ENCODE measurements at places on chromosomes 7 and 10. TPM values are rescaled to one million over a fixed set of nuclear protein-coding genes. Genes with fewer than 3 reads are reported as not detected.

DNA sequence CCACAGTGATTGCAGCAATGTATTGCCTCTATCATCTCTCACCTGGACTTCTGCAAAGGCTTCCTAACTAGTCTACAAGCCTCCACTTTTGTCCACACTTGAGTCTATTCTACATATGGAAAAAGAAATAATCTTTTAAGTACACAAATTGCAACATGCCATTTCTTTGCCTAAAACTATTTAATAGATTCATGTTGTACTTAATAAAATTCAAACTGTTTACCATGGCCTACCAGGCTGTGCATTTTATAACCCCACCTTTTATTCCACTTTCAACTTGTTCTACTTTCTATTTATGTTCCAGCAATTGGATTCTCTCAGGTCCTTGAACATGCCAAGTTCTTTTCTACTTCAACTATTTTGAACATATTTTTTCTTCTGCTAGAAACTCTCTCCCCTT, 128.7 kb downstream of the GPR85 start:
- no peaks in the 10 kb centered on the region for H3K36me3 ChIP-seq
- H3K4me3 ChIP-seq, result no peak overlapping the region
- H3K4me1 ChIP-seq, result no peaks in the 10 kb centered on the region

Gene TYW1B
- polyA plus RNA-seq, result 2.8 TPM

- H3K36me3 ChIP-seq, result no peaks in the 10 kb centered on the region
- no peak overlapping the region for H3K4me3 ChIP-seq
- no peak for DNase-seq
- H3K27ac ChIP-seq, result no peak overlapping the region
- no peaks in the 10 kb centered on the region for H3K27me3 ChIP-seq
Observed at GRCh38 chr7:120181499-120181898, 91.5 kb upstream of the KCND2 start.

Gene IQUB
- 0.70 TPM for polyA plus RNA-seq

GRCh38 chr7:116984511-116984910, 31.2 kb downstream of the ST7 start:
- H3K4me1 ChIP-seq, result no peaks in the 10 kb centered on the region
- no peak for DNase-seq
- H3K4me3 ChIP-seq, result no peak overlapping the region
- H3K27me3 ChIP-seq, result no peaks in the 10 kb centered on the region

Gene NPFFR1
- polyA plus RNA-seq, result 0.10 TPM

DNA sequence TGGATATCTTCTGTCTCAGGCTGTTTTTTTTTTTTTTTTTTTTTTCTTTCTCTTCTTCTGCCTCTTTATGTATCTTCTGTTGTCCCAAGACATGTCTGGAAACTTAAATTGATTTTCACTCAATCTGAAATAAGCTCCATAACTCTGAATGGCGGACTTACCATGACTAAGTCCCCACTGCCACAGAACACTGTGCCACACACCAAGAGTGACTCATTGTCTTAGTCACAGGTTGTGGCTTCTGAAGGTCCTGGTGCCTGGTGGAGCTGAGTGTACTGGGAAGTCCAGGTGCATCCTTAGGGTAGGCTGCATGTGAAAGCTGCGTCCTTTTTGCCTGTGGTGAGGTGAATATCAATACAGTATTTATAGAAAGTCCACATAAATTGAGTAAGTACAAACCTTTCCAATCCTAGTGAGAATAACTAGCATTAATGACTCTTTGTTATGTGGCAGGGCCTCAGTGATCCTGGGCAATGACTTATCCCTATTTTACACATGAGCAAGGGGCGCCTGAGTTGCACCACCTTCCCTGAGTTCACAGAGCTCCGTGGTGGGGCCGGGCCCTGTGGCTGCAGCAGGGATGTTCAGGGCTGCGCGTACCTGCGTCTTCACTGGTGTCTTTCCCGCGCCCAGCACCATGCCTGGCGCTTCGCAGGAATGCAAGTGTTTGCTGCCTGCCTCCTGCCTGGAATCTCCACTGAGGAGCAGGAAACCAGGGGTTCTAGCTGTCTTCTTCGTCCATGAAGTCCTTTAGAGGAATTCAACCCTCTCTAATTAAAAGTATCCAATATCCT, 4.3 kb downstream of the PFKP start:
- H3K27me3 ChIP-seq, result no peaks in the 10 kb centered on the region
- H3K27ac ChIP-seq, result no peak overlapping the region
- peaks cover 7% of the 10 kb centered on the region for H3K4me1 ChIP-seq
- DNase-seq, result no peak
- no peak overlapping the region for H3K4me3 ChIP-seq

DNA sequence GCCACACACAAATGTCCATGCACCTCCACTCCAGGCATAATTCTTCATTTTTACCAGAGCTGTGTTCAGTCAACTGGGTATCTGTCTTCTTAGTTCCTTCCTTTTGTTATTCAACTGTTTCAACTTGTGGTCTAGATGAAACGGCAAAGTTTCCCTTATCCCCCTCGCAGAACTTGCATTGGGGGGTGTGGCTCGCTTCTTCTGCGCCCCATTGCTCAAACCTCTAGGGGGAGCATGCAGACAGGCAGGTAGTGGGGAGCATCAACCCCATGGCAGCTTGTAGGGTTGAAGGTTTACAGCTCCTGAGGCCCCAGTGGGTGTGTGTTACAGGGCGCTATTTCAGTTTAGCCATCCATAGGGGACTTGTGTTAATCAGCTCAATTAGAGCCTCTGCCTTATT, 38.3 kb upstream of the COBL start:
- no peaks in the 10 kb centered on the region for H3K27me3 ChIP-seq
- no peak overlapping the region for H3K27ac ChIP-seq
- no peaks in the 10 kb centered on the region for H3K36me3 ChIP-seq
- no peak for DNase-seq
- no peak overlapping the region for H3K4me3 ChIP-seq

DNA sequence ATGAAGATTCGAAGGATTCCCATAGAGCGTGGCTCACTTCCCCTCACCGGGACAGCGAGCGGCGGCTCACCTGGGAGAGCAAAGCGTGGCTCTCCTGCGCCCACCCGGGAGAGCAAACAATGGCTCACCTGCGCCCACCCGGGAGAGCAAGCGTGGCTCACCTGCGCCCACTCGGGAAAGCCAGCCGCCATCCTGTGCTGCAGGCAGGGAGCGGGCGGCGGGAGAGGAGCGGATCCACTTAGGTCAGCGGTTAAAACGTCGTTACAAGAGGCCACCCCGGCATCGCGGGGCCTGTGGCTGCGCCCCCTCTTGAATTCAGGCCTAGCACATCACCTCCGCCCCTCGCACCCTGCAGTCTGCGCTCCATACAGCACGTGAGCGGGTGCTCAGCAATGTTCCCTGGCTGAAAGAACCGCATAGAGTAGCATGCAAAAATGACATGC, 461 bp upstream of the FIGNL1 start:
- H3K27me3 ChIP-seq, result no peaks in the 10 kb centered on the region
- H3K4me3 ChIP-seq, result peak overlapping the region; percentile 52
- H3K27ac ChIP-seq, result peak overlapping the region; percentile 28
- DNase-seq, result peak; percentile 45

GRCh38 chr7:18320971-18321567, 174.5 kb upstream of the HDAC9 start:
- no peaks in the 10 kb centered on the region for H3K27me3 ChIP-seq
- no peak overlapping the region for H3K27ac ChIP-seq
- H3K4me1 ChIP-seq, result no peaks in the 10 kb centered on the region

DNA sequence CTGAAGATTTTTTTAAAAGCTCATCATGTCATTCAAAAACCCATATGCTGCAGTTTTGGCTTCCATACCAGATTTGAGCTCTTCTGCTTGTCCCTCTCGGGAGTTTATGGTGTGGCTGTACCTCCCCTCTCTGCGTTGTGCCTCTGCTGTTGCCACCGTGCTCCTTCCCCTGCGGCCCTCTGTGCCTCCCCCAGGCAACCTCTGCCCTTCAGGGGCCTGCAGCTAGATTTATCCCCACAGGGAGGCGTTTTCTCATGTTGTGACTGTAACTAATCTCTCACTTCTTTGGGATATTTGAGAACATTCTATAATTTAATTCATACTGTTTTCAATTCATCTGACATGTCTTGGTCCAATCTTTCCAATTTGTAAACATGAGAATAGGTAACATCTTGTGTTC, 52.7 kb downstream of the TASOR2 start:
- no peak overlapping the region for H3K27ac ChIP-seq
- H3K4me1 ChIP-seq, result peaks cover 2% of the 10 kb centered on the region
- no peaks in the 10 kb centered on the region for H3K36me3 ChIP-seq
- H3K27me3 ChIP-seq, result no peaks in the 10 kb centered on the region

Gene PDK4
- 156 TPM for polyA plus RNA-seq

Data from ovary (tissue), 10 donors.